ENCODE measurements at places on chromosomes 4 and X.

GRCh38 chr4:113050371-113050755 lies 910 bp downstream of the ANK2 start:
- no peak for DNase-seq

- DNase-seq, result no peak
These were observed 25.1 kb upstream of the CLDN34 start for GRCh38 chrX:9942086-9942485.

GRCh38 chrX:11397680-11398079 lies 104.5 kb downstream of the AMELX start:
- DNase-seq, result no peak

GRCh38 chr4:1646690-1647089 lies 37.4 kb downstream of the FAM53A start:
- DNase-seq, result no peak

DNA sequence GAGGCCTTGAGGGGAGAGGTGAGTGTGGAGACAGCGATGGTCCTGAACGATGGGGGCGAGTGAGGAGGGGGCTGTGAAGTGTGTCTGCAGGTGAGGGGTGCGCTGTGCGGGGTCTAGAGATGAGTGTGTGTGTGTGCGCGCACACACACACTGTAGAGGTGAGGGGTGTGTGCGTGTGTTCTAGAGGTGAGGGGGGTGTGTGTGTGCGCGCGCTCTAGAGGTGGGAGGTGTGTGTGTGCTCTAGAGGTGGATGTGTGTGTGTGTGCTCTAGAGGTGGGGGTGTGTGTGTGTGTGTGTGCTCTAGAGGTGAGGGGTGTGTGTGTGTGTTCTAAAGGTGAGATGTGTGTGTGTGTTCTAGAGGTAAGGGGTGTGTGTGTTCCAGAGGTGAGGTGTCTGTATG lies 574 bp downstream of the BST1 start:
- DNase-seq, result no peak

DNA sequence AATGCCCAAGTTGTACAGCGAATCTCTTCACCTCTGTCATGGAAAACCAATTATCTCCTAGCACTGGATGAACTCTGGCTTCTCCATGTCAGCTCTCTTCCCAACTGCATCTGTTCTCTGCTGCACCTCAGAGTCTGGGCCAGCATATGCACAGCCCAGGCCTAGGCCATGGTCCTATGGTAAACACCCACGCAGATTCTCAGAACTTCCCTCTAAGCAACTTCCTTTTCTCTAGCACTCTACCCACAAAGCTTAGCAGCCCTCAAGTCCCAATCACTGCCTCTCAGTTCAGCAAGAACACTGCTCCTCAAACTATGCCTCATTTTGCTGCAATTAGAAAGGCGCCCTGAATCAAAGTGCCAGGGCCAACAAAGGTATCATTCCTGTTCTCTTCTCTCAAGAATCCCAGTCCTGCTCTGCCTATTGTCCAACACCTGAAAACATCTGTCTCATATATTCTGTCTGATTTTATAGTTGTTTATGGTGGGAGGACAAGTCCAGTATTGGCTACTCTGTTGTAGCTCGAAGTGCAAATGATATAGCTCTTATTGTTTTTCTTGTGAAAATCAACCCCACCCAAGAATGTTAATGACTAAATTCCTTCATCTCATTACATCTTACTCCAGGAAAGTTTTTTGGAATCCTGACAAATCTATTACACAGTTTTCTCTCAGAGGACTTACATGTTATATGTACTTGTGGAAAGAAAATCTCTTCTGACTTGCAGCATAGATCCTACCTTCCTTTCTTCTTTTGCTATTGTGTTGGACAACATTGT lies 85.4 kb downstream of the DCHS2 start:
- no peak for DNase-seq

- DNase-seq, result no peak
These were observed 600 bp downstream of the POU3F4 start for GRCh38 chrX:83508526-83509253.

DNA sequence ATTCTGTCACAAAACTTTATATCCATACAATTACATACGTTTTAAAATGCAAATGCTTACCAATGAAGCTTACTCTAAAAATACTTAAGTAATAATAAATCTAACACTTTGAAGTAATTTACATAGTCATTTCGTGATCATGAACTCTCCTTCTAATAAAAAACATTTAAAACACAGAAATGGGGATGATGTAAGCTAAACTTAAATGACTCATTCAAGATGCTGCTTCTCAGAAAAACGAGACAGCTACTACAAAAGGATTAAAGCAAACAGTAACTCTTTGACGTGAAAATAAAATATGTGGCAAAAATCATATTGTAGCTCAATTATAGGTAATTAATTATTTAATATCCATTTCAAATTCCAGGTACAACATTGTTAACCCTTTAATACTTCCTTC lies 148.7 kb downstream of the FGF16 start:
- DNase-seq, result no peak

- DNase-seq, result no peak
These were observed 84.7 kb downstream of the SH3BGRL start for GRCh38 chrX:81286608-81287007.

- no peak for DNase-seq
These were observed 46.9 kb downstream of the XIAP start for GRCh38 chrX:123906557-123907316.

- DNase-seq, result no peak
These were observed 40.6 kb upstream of the LSM6 start for GRCh38 chr4:146134761-146135445.

GRCh38 chr4:109910256-109910655 lies 2.4 kb upstream of the EGF start:
- DNase-seq, result no peak

DNA sequence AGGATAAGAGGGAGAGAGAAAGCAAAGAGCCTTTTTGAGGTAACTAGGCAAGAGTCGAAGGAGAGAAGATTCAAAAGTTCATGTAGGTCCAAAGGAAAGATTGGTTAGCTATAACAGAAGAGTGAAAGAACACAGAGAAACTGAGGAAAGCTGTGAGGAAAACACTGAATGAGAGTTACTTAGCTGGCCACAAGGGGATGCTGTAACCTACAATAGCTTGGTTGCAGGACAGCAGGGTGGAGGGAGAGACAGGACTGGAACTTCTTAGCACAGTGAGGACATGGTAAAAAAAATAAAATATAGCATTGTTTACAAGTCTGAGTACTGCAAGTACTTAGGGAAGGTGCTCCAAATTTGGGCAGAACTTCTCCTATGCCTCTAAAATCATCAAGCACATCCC lies 48.3 kb downstream of the RAI2 start:
- DNase-seq, result no peak

DNA sequence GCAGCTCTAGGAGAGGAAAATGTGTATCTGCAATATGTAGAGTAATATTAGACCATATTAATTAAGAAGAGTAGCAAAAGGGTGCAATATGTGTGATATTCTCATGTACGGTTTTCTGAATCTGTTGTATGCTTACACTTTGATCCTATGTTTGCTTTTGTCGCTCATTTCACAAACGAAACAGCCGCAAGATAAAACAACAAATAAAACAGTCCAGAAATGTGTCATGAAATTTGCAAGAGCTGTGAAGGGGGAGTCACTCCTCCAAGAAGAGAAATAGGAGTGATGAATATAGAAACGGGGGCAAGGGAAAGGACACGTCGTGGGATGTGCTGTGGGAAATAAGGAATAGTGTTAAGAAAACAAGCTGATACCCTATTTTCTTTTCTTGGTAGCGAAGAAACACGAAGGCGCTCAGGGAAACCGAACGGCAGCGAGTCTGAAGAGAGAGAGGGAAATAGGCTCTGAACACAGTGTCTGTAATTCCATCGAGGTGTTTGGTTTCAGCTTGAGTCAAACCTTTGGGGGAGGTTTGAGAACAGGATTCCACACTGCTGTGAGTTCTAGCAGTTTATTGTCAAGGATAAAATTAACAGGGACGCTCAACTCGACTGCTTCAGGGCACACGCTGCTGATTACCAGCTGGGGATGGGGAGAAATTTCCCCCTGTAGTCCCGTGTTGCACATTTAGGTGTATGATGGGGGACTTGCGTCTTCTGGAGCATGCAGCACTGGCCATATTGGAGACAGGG lies 595.6 kb upstream of the TENM3 start:
- DNase-seq, result no peak

DNA sequence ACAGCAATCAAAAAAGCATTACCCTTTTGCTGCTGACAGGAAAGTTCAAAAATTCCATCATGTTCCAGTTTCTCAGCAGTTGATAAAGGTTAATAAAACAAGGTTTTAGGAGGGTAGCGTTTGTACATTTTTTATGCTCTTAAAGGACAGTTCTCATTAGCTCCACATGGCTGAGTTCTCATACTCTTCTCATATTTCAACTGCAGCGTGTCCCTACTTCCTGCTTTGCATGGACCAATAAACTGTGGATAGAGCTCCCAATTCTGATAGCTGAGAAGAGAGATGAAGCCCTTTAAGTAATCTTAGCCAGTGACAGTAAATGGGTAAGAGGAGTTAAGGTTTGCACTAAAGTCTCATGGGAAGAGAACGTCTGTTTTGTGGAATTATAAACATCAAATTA lies 53.5 kb downstream of the SPANXA2 start:
- DNase-seq, result no peak

GRCh38 chr4:40507977-40508376 lies 121.7 kb downstream of the RBM47 start:
- DNase-seq, result no peak

- no peak for DNase-seq
These were observed 102.3 kb upstream of the MAB21L2 start for GRCh38 chr4:150479657-150480056.

GRCh38 chrX:46904626-46905025 lies 7.6 kb upstream of the JADE3 start:
- DNase-seq, result no peak

DNA sequence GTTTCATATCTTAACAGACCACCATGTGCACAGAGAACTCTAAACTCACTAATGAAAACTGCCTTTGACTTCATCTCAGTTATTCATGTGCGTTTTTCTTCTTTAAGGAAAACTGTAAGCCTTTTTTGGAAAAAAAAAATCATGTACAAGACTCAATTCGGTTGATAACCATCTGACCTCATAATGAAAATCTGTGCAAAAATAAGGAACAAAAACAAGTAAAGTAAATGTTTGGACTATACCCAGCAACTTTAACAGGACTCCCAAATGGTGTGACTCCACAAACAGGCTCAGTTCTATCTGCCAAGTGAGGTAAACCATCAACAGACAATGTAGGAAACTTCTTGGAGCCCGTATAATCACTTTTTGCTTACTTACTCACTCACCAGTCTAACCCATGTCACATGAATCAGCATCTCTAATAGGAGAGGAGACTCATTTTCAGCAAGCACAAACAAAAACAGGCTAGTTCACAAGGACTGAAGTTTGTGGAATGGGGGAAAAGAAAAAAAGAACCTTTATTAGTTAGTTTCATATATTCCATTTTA lies 9.3 kb downstream of the APOO start:
- no peak for DNase-seq

DNA sequence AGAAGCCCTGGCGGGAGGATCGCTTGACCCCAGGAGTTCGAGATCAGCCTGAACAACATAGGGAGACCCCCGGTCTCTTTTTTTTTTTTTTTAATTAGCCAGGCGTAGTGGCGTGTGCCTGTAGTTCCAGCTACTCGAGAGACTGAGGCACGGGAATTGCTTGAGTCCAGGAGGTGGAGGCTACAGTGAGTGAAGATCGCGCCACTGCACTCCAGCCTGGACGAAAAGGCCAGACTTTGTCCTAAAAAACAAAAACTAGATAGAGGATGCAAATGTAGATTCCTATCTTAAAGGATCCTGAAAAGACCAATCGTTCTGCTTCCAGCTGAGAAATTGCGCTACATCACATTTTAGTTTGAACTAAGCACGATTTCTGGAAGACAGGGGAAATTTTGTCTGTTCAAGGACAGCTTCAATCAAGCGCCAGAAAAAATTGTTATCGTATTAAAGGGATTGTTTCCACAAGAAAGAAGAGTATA lies 627 bp upstream of the HSD17B11 start:
- DNase-seq, result no peak

- no peak for DNase-seq
These were observed 25.7 kb upstream of the ELOVL6 start for GRCh38 chr4:110224142-110224541.

GRCh38 chrX:53266914-53267313 lies 14.5 kb downstream of the IQSEC2 start:
- DNase-seq, result no peak

DNA sequence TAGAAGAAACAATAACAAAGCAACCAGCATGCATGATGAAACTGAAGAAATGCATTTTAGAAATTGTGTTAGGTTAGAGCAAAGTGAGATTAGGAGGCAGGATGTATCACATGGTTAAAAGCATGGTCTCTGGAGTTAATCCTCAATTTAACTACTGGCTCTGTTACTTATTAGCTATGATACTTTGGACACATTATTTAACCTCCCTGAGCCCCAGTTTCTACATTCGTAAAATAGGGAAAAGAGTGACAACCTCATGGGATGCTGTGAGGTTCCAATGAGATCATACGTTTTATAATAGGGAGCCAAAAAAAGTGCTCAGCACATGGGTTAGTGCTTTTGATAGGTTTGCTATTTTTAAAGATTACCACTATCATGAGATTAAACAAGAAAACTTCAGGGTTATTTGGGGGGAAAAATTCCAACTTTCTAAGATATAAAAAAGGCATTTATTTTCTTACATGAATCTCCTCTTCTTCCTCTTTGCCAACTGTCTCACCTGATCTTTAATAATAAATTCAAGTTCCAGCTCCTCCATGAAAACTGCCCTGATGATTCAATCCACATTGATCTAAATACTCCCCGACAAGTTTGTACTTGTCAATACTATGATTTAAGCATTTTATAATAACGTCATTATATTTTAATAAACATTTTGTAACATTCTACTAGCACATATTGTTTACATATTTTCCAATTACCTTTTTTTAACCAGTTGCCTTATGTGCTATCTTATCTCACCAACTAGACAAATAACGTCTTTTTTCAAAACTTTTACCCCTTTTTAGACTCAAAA lies 4.6 kb downstream of the SEC31A start:
- DNase-seq, result no peak

GRCh38 chr4:62006108-62006507 lies 806.0 kb downstream of the ADGRL3 start:
- no peak for DNase-seq

GRCh38 chrX:21383546-21383945 lies 9.3 kb downstream of the CNKSR2 start:
- DNase-seq, result no peak

GRCh38 chr4:184472614-184473498 lies 1.5 kb downstream of the IRF2 start:
- DNase-seq, result peak; percentile 84

GRCh38 chr4:175678451-175678850 lies 133.6 kb downstream of the GPM6A start:
- no peak for DNase-seq

- DNase-seq, result no peak
These were observed 50.4 kb downstream of the GPC4 start for GRCh38 chrX:133364865-133365264.

GRCh38 chr4:83561381-83561780 lies 25.5 kb downstream of the GPAT3 start:
- DNase-seq, result no peak

All from left forelimb (tissue), 1 donor.